ENCODE measurements at places on chromosomes 11 and 22. TPM values are rescaled to one million over a fixed set of nuclear protein-coding genes. Genes with fewer than 3 reads are reported as not detected.

Gene DBX1
- not detected for total RNA-seq

Gene C1QTNF5
- total RNA-seq, result 111 TPM

Gene GPHA2
- total RNA-seq, result not detected

Gene MAPK8IP1
- 6.6 TPM for total RNA-seq

Gene HBE1
- total RNA-seq, result not detected

Gene MS4A4A
- not detected for total RNA-seq

Gene LRRC10B
- total RNA-seq, result not detected

Gene PISD
- total RNA-seq, result 41.7 TPM

Gene PTPRJ
- total RNA-seq, result 3.3 TPM

Gene IGF2
- 17.8 TPM for total RNA-seq

Gene GRM5
- 0.33 TPM for total RNA-seq
